CD4-positive, alpha-beta T cell treated with Interleukin-12 subunit alpha and Interleukin-12 subunit beta, for 1 hour (primary cell): ENCODE measurements at places on chromosomes 13 and 19.

DNA sequence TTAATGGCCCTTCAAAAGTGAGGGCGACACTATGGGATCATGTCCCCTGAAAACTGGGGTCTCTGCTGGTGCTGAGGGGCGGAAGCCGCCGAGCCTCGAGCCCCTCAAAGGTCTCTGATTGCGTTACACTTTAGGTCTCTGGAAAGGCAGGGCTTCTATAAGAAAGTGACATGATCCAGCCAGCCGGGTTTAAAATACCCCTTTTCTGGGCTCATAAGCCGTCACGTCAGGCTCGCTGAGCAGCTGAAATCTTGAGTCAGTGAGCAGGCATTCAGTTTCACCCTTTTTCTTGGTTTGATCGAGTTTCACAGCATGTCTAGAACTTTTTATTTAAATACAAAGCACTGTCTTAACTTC, 600 bp upstream of the HMGB1 start:
- no peak for DNase-seq

GRCh38 chr13:23639674-23640073, 69.5 kb downstream of the TNFRSF19 start:
- no peak for DNase-seq

DNA sequence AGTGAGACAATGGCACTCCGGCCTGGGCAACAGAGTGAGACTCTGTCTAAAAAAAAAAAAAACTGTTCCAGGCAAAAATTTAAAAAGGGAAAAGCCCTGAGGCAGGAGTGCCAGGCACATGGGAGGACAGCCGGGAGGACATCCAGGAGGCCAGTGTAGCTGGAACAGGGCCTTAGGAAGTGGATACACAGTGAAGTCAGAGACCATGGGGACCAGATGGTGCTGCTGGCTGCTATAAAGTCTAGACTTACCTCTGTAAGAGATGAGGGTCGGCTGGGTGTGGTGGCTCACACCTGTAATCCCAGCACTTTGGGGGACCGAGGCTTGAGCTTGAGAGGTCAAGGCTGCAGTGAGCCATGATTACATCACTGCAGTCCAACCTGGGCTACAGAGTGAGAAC, 15.0 kb downstream of the HAS1 start:
- no peak for DNase-seq

- no peak for DNase-seq
These were observed 221.3 kb upstream of the SLITRK6 start for GRCh38 chr13:86020351-86021002.

GRCh38 chr13:110458017-110458416, 103.5 kb downstream of the RAB20 start:
- DNase-seq = no peak

DNA sequence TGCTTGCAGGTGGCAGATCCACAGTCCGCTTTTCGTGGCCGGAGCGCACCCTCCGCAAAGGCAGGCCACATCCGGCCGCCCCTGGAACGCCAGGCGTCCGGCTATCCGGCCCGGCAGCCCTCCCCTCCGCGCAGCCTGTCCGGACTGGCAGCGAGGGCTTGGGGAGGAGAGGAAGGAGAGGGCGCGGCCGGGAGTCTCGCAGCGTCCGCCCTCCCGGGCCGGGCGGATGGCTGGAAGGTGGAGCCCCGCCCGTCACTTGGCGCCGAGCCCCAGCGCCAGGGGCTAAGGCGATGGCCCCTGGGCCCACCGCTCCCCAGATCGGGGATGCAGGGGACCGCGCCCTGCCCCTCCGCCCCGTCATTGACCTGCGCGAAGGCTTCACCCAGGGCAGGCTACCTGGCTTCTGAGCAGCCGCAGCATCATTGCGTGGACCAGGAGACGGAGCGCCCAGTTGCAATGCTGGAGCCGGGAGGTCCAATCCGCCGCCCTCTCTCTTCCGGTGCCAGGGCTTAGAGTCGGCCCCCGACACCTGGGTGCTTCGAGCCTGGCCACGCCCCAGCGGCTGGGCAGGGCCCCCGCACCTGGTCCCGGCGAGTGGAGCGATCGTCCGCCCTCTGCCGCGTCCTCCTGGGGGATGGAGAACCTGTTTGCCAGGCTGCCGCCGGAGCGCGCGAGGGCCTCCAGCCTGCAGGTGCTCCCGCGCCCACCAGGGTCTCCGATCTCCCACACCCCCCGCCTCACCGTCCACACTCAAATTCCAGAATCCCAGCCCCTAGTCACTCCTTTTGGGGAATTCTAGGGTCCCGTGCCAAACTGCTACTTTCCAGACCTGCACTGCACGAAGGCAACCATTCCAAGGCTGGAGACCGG, at the start of gene FUT1:
FUT1 (minus strand) TSS at position 146 of the 870 bp plus-strand sequence. CDS start 1,360 bp downstream, outside the sequence.
- DNase-seq = peak; percentile 45

DNA sequence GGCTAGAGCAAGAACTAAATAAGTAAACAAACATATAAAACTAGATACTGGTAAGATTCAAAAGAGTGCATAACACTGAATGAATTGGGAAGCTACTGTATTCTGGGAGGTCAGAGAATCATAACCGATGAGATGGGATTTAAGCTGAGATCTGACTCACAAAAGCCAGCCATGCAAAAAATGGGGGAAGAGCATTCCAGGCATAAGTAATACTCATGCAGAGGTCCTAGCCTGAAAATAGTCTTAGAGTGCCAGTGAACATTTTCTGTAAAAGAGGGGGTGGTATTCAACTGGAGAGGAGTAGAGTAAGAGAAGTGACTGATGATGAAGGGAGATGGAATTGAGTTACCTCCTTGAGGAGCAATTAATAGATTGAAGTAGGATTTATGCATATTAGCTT, 872.0 kb upstream of the GPC6 start:
- no peak for DNase-seq

DNA sequence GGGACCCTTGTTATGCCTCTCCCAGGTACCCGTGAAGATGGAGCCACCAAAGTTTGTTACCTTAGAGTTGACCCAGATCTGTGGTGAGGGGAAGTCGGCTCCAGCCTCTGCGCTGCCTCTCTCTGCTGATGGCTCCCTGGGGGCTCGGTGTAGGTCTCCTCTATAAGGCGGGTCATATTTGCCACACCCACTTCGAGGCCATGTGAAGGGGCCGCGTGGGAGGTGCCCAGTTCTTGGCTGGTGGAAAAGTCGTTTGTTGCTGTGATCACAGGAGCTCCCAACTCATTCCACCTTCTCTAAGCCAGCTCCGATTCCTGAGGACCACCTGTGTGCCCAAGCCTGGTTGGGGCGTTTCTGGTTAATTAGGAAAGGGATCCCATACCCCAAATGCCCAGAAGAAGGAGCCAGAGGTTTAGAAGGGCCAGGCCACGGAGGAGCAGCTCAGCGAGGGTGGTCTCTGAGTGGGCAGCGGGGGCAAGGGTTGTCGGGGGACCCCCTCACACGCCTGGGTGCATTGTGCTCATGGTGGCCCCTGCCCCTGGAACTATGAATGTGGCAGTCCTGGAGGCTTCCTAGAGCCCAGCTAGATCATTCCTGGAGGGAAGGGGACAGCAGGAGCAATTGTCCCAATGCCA, 296.5 kb downstream of the ZNF536 start:
- DNase-seq = no peak

GRCh38 chr13:107834717-107835116, 380.6 kb downstream of the LIG4 start:
- no peak for DNase-seq

DNA sequence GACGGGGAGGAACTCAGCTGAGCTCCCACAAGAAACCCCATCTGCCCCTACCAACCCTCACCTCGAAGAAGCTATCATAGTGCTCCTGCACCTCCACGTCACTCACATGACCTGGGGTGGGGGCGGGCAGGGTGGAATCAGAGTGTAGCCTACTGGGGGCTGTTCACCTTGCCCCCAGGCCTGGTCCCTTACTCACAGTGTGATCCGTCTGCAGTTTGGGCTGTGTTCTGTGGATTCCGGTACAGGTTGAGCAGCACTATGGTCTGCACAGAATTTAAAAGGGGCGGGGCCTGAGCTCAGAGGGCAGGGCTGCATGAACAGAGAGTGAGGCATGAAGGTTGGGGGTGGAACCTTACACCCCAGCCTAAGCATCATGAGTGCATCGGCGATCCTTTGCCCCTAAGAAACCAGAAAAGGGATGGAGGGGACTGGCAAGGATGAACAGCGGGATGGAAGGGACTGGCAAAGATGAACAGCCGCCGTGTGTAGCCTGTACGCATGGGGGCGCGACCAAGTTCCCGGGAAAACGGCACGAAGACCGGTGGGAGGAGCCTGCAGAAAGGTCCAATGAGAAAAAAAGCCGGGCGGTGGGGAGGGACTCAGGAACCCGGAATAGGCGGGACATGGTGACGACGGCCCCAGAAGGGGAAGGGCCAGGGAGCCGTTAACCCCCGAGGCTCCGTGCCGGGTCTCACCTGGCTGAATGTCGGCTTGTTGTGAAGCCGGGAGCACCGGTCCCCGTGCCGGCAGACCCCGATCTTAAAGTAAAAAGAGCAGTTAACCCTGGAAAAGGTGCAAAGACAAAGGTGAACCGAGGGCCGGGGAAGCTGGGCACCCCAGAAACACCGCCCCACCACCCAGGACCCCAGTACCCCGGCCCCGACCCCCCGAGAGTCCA, 539 bp downstream of the U2AF1L4 start:
- peak; percentile 96 for DNase-seq

- DNase-seq = no peak
These were observed 258.9 kb downstream of the FOXO1 start for GRCh38 chr13:40407567-40407966.

- DNase-seq = no peak
These were observed 9.9 kb downstream of the PPFIA3 start for GRCh38 chr19:49129238-49129583.

DNA sequence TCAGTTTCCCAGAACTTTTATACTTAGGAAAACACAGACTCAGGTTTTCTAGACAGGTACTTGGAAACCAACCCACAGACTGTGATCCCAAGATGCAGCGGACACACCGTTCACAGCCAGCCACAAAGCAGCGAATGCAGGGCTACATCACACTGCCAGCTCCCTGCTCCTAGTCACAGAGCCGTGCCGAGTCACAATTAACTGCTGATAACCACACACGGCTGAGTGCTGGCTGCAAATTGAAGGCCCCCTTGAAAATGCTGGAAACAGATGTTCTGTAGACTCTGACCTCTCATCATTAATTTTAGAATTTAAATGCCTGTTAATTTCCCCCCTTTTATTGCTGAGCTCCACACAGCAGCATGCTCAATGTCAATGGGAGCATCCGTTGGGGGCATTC, 78.6 kb upstream of the SIAH3 start:
- no peak for DNase-seq

DNA sequence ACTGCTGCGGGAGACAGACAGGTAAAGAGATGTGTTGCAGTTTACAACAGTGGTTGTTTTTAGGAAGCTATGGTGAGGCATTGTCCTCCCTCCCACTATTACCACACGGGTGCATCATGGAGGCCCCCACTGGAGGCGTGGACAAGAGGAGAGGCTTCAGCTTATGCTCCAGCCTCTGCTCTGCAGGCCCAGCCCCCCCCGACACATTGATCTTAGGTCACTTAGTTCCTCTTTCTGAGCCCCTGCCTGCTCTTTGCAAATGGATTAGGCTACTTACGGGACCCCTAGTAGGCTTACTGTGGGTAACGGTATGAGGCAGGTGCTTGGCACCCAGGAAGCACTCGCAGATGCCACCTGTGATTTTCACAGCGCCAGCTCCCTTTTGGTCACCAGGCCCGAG, 123.9 kb downstream of the SLC7A1 start:
- no peak for DNase-seq

GRCh38 chr13:87884884-87885283, 213.7 kb downstream of the SLITRK5 start:
- no peak for DNase-seq

DNA sequence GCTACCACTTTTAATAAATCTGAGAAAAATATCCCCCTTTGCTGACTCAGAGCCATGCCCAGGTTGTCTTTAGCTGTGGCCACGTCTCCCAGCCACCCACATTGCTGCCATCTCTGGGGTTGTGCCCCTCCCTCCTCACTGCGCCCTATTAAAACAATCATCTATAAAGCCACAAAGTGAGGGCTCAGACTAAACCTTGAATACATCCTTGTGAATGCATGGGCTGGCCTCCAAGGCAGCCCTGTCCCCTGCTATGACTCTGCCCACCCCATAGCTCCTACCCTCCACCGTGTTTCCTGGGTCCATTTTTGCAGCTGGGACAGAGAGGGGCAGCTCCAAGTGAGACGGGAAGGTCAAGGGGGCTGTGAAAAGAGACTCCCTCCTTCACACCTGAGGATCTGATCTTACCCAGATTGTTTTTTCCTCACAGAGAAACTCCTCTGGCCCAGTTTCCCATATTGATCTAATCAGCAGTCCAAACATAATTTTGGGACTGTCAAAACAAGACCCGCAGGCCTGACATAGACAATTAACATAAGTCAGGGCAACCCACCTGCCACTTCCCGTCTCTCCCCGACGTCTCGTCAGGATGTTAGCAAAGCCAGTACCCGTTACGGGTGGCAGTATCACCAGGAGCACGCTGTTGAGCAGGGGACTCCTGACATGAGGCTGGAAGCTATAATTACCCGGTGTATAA, 199.0 kb downstream of the KATNAL1 start:
- no peak for DNase-seq

GRCh38 chr13:48579165-48579918, 46.5 kb upstream of the RCBTB2 start:
- DNase-seq = no peak

DNA sequence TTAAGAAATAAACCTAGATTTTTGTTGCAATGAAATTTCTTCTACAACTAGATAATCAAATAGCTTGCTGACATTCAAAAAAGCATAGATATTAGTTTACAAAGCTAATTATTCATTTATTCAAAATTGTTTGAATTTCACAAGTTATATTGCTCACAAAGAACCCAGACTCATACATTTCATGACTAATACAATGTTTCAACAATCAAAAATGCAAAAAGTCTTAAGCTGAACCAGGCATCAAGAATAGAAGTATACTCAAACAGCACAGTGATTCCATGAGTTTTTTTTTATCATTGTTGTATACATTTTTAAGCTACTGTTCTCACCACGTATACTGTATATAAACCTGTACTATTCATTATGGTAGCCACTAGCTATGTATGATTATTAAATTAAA, 51.0 kb downstream of the DIAPH3 start:
- DNase-seq = no peak

DNA sequence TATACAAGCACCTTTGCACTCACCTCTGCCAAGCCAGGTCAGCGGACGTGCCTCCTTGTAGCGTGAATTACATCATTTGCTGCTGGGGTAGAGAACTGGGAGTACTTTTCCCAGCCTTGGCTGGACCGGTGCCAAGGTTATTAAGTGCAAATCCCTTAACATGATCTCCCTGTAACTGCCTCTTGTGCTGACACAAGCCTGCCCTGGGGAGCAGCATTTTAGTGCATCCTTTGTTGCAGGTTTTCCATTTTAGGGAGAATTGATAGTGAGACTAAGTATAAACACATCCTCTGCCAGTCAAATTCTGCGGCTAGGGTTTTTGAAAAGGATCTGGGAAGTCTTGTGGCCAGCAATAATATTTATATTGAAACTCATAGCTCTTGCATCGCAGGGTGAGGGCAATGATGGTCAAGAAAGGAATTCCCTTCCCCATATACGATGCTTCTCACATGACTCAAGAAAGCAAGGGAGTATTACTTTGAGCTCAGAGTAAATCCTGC, 32.7 kb upstream of the DCLK1 start:
- no peak for DNase-seq
